Choroid plexus epithelial cell (primary cell): ENCODE measurements at places on chromosomes 1 and 21.

- no peak for DNase-seq
These were observed 107.3 kb downstream of the NTMT2 start for GRCh38 chr1:170252851-170253579.

- DNase-seq, result no peak
These were observed 3.6 kb downstream of the KIAA0040 start for GRCh38 chr1:175188936-175189335.

DNA sequence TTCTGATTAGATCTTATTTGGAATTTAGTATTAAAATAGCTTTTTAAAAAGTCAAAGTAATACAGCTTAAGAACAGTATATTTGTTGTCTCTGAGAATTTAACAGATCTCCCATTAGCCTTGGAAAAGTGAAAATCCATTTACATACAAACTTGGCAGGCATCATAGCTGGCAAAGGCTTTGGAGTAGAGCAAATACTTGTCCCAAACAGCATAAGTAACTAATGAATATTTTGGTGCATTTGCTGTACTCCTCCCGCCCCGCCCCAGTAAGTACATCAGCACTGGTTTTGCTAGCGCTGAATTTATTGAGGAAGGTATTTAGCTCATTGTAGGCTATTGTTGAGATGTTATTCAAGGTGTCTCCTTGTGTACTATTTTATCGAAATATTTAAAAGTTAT, 417.7 kb upstream of the KAZN start:
- DNase-seq, result no peak

- DNase-seq, result no peak
These were observed 18.1 kb downstream of the PCSK9 start for GRCh38 chr1:55057270-55057955.

- DNase-seq, result no peak
These were observed 1.6 kb upstream of the NPHP4 start for GRCh38 chr1:5993556-5994491.

DNA sequence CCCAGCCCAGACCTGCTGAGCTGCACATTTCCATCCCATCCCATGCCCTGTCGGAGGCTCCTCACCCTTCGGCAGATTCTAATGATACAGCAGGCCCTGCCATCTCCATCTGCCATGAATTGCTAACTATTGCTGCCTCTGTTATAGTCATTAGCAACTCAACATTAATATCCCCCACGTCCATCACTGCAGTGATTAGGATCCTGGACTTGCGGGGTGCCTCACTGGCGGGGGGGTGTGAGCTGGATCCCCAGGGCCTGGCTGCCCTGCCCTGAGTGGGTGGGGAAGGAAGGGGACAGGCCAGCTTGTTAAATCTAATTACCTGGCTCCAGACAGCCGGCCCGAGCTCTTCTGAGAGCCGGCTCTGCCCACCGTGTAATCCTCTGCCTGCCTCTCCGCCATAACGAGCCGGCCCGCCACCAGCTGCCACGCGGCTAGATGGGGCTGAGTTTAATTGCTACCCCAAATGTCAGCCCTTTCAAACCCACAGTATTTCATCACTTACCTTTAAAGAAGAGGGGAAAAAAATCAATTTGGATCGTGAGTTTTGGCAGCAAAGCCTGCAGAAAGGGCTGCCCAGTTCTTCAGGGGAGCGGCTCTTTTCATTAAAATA, 227.3 kb upstream of the CSF3R start:
- DNase-seq, result no peak

DNA sequence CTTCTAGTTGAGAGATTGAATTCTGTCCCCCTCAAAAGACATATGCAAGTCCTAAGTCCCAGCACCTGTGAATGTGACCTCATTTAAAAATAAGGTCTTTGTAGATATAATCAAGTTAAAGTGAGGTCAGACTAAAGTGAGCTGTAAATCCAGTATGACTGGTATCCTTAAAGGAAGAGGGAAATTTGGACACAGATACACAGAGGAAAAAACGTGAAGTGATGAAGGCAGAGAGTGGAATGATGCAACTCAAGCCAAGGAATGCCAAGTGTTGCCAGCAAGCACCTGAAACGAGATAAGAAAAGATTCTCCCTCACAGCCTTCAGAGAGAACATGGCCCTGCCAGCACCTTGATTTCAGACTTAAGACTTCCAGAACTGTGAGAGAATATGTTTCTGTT, 444.7 kb upstream of the VAMP3 start:
- no peak for DNase-seq
